CD4-positive, CD25-positive, alpha-beta regulatory T cell (primary cell): ENCODE measurements at places on chromosomes 4 and X. TPM values are rescaled to one million over a fixed set of nuclear protein-coding genes. Genes with fewer than 3 reads are reported as not detected.

DNA sequence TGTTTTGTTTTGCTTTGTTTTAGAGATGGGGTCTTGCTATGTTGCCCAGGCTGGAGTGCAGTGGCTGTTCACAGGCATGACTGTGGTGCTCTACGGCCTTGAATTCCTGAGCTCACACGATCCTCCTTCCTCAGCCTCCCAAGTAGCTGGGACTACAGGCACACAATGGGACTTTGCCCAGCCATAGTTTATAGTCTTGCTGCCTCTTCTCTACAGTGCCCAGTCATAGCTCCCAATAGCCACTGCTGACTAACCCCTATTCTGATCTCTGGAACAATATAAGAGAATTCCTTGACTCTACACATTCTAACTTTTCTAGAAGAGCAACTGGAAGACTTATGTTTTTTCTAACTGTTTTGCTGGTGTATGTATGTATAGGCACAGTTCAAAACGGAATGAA, 319.2 kb downstream of the PCDH7 start:
- no peaks in the 10 kb centered on the region for H3K4me1 ChIP-seq
- H3K27me3 ChIP-seq, result no peaks in the 10 kb centered on the region

Gene RHOXF2B
- not detected for total RNA-seq

- no peaks in the 10 kb centered on the region for H3K4me1 ChIP-seq
- no peaks in the 10 kb centered on the region for H3K36me3 ChIP-seq
- no peak overlapping the region for H3K27ac ChIP-seq
Measured at GRCh38 chrX:24561121-24561520, 86.0 kb downstream of the PCYT1B start.

DNA sequence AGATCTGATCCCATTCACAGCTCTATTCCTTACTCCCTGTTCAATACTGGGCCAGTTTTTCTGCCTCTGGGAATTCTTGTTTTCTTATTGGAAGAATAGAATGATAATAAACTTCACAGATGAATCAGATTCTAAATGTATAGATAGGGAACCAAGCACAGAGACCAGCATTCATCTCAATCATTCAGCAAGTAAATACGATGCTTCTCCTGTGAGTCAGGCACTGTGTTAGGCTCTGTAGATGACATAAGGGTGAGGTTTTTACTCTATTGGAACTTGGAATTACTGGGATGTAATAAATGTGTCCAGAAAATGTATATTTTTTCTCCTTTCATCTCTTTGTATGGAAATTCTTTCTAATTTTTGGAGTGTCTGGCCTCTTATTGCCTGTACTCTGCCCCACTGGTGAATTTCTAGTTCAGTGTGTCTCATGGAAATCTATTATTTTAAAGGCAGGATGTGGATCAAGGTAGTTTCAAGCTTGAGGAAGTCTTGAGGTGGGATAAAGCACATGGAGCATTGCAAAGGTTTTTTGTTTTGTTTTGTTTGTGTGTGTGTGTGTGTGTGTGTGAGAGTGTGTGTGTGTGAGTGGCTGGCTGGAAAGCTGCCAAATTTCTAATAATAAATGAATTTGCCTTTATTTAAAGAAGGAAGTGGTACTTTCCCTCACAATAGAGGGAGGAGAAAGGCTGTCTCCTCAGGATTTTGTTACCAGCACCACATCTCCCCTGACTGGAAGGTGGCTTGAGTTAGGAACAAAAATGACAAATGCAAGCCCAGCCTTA, 117.9 kb upstream of the HS3ST1 start:
- no peak overlapping the region for H3K4me3 ChIP-seq
- no peaks in the 10 kb centered on the region for H3K4me1 ChIP-seq
- no peaks in the 10 kb centered on the region for H3K27me3 ChIP-seq
- H3K27ac ChIP-seq, result no peak overlapping the region
- no peak for DNase-seq
- no peaks in the 10 kb centered on the region for H3K36me3 ChIP-seq

- H3K4me1 ChIP-seq, result no peaks in the 10 kb centered on the region
- no peak for DNase-seq
- no peak overlapping the region for H3K4me3 ChIP-seq
- H3K27me3 ChIP-seq, result no peaks in the 10 kb centered on the region
Measured at GRCh38 chr4:125838924-125839323, 524.2 kb downstream of the FAT4 start.

DNA sequence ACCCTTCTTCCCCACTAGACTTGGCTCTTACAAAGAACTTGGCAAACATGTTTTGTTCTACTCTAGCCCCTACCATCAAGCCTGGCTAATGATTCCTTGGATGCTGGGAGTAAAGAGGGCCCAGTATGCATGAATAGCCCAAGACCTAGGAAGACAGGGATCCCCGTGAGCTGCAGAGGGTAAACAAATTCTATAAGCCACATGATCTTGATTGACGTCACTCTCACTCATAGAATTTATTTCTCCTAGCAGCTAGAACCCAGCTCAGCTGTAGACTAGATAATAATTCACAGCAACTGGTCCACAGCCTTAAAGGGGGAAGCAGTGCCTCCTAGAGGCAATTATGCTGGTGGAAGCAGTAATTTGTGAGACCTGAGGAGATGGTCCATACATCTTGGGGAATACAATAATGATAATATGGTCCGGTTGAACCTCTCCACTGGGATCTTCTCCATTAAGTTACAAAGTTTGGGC, 16.1 kb upstream of the USO1 start:
- no peaks in the 10 kb centered on the region for H3K36me3 ChIP-seq
- no peak overlapping the region for H3K4me3 ChIP-seq
- no peaks in the 10 kb centered on the region for H3K27me3 ChIP-seq
- no peak overlapping the region for H3K27ac ChIP-seq
- DNase-seq, result no peak

DNA sequence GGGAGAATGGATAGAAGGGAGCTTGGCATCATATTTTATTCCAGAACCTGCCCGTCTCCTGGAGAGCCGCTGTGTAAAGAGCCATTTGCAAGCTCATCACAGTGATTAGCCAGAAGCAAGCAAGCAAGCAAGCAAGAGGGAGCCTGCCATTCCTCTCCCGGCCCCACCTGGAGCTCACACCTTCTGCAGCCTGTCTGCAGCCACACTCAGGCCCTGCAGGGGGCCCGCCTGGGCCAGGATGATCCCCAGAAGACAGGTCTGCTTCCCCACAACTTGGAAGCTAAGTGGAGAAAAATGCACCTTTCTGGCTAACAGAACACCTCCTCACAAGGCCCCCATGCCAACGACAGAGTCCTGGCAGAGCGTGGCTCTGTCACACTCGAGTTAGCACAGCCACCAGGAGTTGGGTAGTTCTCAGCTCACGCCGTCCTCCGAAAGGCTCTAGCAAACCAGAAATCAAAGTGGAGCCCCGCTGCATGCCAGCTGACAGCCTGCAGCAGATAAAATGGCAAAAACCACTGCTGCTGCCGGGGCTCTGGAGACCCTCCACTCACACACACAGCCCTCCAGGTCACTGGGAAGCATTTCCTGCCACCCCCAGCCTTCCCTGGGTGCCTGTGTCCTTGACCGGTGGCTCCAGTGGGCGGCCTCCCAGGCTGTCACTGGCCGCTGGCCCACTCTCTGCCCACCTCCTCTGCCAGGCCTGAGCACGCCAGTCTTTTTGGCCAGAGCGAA, 54.9 kb downstream of the DCTD start:
- no peak for DNase-seq
- H3K27me3 ChIP-seq, result no peaks in the 10 kb centered on the region
- no peaks in the 10 kb centered on the region for H3K36me3 ChIP-seq

DNA sequence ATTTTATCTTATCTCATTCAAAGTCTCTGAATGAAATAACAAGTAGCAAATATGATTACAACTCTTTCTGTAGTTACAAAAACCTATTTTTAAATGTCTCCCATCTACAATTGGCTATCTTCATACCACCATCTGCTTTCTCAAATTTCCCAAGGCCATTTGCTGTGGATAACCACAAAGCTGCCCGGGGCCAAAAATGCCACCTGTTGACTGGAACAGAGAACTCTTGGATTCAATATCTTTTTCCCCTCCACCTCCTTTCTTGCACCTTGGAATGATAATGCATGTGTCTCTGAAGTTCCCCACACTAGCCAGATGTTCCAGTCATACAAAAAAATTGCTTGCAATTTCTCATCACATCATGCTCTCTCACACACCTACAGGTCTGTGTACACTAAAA, 93.3 kb upstream of the SCML1 start:
- no peak for DNase-seq
- H3K4me3 ChIP-seq, result no peak overlapping the region
- H3K36me3 ChIP-seq, result no peaks in the 10 kb centered on the region
- no peak overlapping the region for H3K27ac ChIP-seq
- no peaks in the 10 kb centered on the region for H3K27me3 ChIP-seq

Gene PSAPL1
- not detected for total RNA-seq

Gene MTNR1A
- total RNA-seq, result not detected

DNA sequence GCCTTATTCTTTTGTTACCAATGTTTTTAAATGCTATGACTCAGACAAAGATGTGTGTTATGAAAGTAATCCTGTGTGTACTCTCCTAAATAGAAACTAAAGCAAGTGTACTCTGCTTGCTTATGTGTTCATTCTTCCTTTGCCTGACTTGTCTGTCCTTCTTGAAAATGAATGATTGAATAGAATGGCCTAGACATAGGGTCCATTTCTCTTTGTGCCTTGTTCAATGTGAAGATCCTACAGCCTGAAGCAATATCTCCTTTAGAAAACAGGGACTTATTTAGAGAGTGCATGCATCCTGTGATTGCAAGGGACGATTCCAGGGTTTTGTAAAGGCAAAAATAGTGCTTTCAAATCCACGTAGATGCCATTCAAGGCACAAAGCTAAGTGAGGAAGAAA, 343.6 kb upstream of the TACR3 start:
- H3K36me3 ChIP-seq, result no peaks in the 10 kb centered on the region
- no peak overlapping the region for H3K27ac ChIP-seq
- no peak for DNase-seq
- no peaks in the 10 kb centered on the region for H3K4me1 ChIP-seq
- no peaks in the 10 kb centered on the region for H3K27me3 ChIP-seq
- no peak overlapping the region for H3K4me3 ChIP-seq

Gene IL21
- 0.20 TPM for total RNA-seq

DNA sequence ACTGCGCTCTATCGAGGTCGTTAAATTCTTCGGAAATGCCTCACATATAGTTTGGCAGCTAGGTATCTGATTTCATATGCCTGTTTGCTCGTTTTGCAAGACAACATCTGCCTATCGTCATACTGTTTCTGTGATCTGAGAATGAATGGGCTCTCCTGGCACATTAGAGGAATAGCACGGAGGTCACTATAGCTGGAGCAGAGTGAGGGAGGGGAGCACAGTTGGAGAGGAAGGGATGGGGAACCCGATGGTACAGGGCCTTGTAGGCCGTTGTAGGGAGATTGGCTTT, 552 bp downstream of the IKBKG start:
- no peak for DNase-seq
- H3K36me3 ChIP-seq, result peaks cover 3% of the 10 kb centered on the region
- H3K27ac ChIP-seq, result peak overlapping the region; percentile 92
- no peaks in the 10 kb centered on the region for H3K27me3 ChIP-seq
- peak overlapping the region; percentile 88 for H3K4me3 ChIP-seq

Gene MAB21L2
- total RNA-seq, result not detected

Gene MAGED4
- 0.49 TPM for total RNA-seq

Gene DOK7
- total RNA-seq, result not detected

DNA sequence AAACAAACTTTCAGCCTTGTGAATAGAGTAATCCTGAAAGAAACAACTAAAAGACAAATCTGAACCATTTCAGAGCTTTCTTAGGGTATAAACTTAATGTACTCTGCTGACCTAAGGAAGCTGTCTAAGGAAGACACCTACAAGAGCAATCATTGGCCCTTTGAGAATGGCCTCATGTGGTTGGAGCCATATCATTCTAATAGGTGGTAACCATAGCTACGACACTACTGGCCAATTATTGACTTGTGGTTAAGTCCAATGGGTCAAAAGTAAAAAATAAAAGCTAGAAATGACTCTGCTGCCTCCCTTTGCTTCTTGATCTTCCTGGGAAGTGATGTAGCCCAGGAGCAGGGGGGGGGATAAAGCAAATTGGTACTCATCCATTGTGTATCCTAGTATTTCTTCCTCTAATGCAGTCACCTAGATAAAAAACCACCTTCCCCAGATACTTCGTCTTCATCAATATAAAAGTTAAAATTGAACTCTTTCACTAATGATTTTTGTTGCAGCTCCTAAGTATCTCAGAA, 547.0 kb downstream of the ARAP2 start:
- DNase-seq, result no peak
- no peak overlapping the region for H3K4me3 ChIP-seq
- no peaks in the 10 kb centered on the region for H3K27me3 ChIP-seq
- no peak overlapping the region for H3K27ac ChIP-seq
- H3K36me3 ChIP-seq, result no peaks in the 10 kb centered on the region

DNA sequence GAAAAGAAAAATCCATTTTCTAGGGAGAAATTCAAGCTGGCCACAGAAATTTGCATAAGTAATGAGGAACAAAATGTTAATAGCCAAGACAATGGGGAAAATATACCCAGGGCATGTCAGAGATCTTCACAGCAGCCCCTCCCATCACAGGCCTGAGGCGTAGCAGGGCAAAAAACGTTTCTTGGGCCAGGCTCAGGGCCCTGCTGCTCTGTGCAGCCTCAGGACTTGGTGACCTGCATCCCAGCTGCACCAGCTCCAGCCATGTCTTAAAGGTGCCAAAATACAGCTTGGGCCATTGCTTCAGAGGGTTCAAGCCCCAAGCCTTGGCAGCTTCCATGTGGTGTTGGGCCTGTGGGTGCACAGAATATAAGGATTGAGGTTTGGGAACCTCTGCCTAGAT, 32.1 kb upstream of the TMPRSS11B start:
- no peak for DNase-seq
- H3K4me1 ChIP-seq, result no peaks in the 10 kb centered on the region
- peaks cover 7% of the 10 kb centered on the region for H3K27me3 ChIP-seq
- H3K4me3 ChIP-seq, result no peak overlapping the region
- no peaks in the 10 kb centered on the region for H3K36me3 ChIP-seq

DNA sequence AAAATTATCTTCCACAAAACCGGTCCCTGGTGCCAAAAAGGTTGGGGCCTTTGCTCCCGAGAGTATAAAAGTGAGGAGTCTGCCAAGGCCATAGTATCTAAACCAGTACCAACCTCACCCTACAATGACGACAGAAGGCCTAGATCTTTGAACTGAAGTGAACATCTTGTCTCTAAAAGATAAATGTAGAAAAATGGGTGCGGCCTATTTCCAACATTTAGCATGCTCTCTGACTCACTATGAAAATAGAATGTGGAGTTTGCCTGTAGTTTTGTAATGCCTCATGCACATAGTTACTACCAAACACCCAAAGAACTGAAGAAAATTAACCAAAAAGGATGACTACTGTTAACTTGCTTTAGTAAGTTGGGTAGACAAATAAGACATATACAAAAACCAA, 218.4 kb downstream of the SLITRK2 start:
- no peaks in the 10 kb centered on the region for H3K4me1 ChIP-seq
- H3K27ac ChIP-seq, result no peak overlapping the region
- DNase-seq, result no peak
- H3K4me3 ChIP-seq, result no peak overlapping the region
- no peaks in the 10 kb centered on the region for H3K36me3 ChIP-seq

DNA sequence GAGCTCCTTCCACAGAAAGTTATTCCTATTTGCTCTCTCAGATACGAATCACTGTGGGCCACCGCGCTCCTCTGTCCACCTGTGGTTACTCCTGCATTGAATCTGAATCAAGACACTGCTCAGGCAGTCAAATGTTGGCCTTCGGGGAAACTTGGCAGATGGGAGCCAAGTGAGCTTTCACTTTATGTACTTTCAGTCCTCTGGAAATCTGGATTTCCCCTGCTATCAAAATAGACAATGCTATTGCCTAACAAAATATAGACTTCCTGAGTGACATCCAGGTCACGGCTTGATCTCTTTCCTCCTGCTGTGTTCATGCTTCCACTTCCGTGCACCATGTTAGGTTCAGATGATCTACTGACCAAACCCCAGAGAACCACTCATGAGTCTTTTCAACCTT, 43.8 kb downstream of the FHL1 start:
- H3K27ac ChIP-seq, result no peak overlapping the region
- H3K36me3 ChIP-seq, result no peaks in the 10 kb centered on the region
- peaks cover 7% of the 10 kb centered on the region for H3K4me1 ChIP-seq
- H3K27me3 ChIP-seq, result no peaks in the 10 kb centered on the region
- no peak for DNase-seq

Gene SMIM10L2A
- total RNA-seq, result 0.42 TPM
